ENCODE measurements at places on chromosomes 6 and 20.

- DNase-seq: no peak
- no peak overlapping the region for H3K27ac ChIP-seq
- no peak overlapping the region for H3K4me3 ChIP-seq
- H3K36me3 ChIP-seq: no peaks in the 10 kb centered on the region
- peaks cover 15% of the 10 kb centered on the region for H3K4me1 ChIP-seq
Observed at GRCh38 chr6:137780447-137781034, 86.5 kb upstream of the TNFAIP3 start.

DNA sequence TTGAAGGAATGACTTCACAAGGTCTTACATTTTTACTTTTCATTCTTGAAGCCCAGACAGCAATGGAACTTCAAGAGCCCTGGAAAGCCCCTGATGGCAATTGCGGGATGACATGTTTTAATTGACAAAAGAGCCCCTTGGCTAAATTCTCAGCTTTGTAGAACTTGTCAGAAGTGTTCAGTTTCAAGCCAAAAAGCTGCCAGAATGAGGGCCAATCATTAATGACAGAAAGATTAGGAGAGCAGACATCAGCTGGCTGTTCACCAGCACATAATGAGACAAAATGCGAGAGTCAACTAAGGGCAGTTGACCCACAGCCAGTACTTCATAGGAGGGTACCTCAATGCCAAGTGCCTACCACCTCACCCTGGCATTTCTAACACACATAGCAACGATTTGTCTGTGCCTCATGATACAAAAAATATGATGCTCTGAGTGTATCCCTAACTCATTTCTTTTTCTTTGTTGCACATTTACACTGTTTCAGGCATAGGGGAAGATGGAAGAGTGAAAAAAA, 243.1 kb downstream of the MYLK4 start:
- no peak overlapping the region for H3K4me3 ChIP-seq
- H3K27ac ChIP-seq: no peak overlapping the region
- DNase-seq: no peak
- H3K27me3 ChIP-seq: peaks cover 25% of the 10 kb centered on the region
- peaks cover 8% of the 10 kb centered on the region for H3K4me1 ChIP-seq

DNA sequence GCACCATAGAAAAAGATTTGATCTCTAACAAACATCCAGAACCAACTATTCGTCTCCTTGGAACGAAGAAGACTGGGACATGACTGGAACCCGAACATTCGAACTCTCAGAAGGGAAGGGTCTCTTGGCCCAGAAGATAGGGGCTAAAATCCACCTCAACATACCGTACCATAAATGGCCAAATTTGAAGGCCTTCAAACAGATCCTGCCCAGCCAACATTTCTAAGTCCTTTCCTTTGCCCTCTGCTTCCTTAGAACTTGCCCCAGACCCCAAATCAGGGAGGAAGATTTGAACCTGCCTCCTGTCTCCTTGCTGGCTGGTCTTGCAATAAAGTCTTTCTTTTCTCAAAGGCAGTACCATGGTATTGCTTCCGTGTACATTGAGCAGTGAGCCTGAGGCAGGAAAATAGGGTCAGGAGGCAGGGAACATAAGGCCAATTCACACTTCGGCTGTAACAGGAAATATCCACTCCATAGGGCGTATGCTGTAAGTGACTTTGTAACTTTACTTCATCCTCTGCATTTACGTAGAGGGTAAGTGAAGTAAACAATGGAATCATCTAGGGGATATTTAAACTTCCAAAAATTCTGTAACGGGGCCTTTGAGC, 1.8 kb upstream of the PXDC1 start:
- no peaks in the 10 kb centered on the region for H3K36me3 ChIP-seq
- H3K27me3 ChIP-seq: no peaks in the 10 kb centered on the region
- DNase-seq: no peak
- H3K4me3 ChIP-seq: no peak overlapping the region
- peaks cover 18% of the 10 kb centered on the region for H3K4me1 ChIP-seq

DNA sequence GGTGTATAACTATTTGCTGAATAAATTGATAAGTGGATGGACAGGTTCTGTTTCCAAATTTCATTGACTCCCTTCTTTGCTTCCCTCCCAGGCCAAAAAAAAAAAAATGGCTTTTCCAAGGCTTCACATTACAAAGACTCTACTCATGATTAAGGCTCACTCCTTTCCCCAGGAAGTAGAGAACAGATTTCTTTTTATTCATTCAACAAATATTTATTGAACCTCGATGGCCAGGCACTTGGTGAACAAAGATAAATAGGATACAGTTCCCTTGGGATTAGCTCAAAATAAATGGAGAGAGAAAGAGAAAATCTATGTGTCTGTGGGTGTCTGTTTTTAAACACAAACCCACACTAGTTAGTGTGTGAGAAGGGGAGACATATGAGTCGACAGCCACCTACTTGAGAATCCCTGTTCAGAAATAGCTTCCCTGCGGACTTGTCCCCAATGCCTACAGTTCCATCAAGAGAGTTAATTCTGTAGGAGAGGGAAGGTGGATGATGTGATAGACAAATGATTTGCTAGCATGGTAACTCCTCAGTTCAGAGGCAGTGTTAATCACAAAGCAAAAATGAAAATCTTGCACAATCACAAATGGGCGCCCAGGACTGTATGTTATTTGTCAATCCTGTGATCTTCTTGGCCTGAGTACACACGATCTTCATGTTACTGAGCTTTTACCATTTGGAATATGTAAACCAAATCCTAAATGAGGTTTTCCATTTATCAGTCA, 20.3 kb downstream of the TRAF3IP2 start:
- no peaks in the 10 kb centered on the region for H3K36me3 ChIP-seq
- H3K4me1 ChIP-seq: peaks cover 45% of the 10 kb centered on the region
- H3K27ac ChIP-seq: peak overlapping the region; percentile 59
- DNase-seq: peak; percentile 57
- no peak overlapping the region for H3K4me3 ChIP-seq

DNA sequence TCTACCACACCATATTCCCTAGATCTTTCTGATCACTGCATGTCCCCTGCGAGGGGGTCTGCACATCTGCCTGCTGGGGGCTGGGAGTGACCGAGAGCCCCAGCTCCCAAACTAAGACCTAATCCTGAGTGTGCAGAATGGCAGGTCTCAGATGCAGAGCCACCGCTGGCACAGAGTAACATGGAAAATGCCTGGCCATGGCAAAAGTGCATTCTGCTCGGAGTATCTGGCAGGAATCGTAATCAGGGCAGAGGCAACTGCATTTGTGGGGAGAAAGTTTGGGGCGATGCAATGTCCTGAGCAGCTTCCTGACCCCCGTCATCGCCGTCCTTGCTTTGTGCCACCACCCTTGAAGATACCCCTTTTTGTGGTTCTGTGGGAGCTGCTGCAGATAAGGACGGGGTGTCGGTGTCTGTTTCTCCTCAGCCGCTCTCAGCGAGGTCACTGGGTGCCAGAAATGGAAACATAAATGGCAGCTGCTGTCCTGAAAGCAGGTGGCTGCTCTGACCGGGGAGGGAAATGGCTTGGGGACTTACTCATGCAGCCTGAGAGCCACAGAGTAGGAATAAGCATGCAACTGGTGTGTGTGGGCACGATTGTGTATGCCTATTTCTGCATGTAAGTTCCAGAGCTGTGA, 157.9 kb downstream of the LY86 start:
- no peak overlapping the region for H3K4me3 ChIP-seq
- peaks cover 28% of the 10 kb centered on the region for H3K4me1 ChIP-seq

- H3K4me1 ChIP-seq: peaks cover 17% of the 10 kb centered on the region
- H3K27me3 ChIP-seq: no peaks in the 10 kb centered on the region
- H3K36me3 ChIP-seq: no peaks in the 10 kb centered on the region
- no peak overlapping the region for H3K4me3 ChIP-seq
Observed at GRCh38 chr20:50403565-50404418, 106.4 kb upstream of the PTPN1 start.

GRCh38 chr20:37871751-37872150, 31.2 kb upstream of the VSTM2L start:
- no peaks in the 10 kb centered on the region for H3K4me1 ChIP-seq
- no peak for DNase-seq
- no peaks in the 10 kb centered on the region for H3K27me3 ChIP-seq
- H3K36me3 ChIP-seq: peaks cover 11% of the 10 kb centered on the region

DNA sequence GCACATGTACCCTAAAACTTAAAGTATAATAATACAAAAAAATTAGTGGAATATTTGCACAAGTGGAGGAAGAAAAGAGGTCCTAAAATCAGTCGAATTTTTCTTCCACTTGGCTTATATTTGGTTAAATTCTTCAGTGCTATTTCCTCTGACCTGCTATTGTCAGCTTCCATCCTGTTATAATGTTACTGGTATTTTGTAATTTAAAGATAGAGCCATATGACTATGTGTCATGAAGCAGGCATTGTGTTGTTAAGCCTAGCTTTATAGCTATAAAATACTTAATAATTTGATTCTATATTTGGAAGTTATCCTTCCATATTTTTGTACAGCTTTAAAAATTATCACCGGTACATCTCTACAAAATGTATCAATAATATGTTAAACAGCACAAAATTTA, 455.9 kb upstream of the MARCKS start:
- DNase-seq: no peak
- no peak overlapping the region for H3K4me3 ChIP-seq
- H3K4me1 ChIP-seq: no peaks in the 10 kb centered on the region
- H3K27ac ChIP-seq: no peak overlapping the region
- no peaks in the 10 kb centered on the region for H3K27me3 ChIP-seq

DNA sequence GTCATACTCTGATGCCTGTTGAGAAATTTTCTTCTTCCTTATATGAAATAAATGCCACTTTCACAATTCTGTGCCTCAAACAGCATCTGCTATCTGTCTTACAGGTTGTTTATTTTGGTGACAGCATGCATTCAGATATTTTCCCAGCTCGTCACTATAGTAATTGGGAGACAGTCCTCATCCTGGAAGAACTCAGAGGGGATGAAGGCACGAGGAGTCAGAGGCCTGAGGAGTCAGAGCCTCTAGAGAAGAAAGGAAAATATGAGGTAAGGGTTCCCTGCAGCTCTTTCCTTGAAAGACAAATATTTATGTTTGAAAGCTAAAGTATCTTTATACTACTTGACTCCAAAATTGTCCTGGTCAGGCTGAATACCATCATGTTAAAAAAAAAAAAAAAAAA, 15.8 kb downstream of the TSPYL4 start:
- no peaks in the 10 kb centered on the region for H3K36me3 ChIP-seq
- H3K4me1 ChIP-seq: no peaks in the 10 kb centered on the region
- H3K4me3 ChIP-seq: no peak overlapping the region
- DNase-seq: no peak

GRCh38 chr20:44273231-44274215, 26.4 kb downstream of the GDAP1L1 start:
- no peak overlapping the region for H3K27ac ChIP-seq
- H3K4me3 ChIP-seq: no peak overlapping the region
- no peaks in the 10 kb centered on the region for H3K27me3 ChIP-seq

- peaks cover 37% of the 10 kb centered on the region for H3K4me1 ChIP-seq
- H3K4me3 ChIP-seq: peak overlapping the region; percentile 52
- no peaks in the 10 kb centered on the region for H3K36me3 ChIP-seq
Observed at GRCh38 chr6:119620846-119621555, 271.4 kb upstream of the MAN1A1 start.

GRCh38 chr20:1225783-1226654, at the start of gene RAD21L1:
RAD21L1 (plus strand) TSS chr20:1226044; CDS start chr20:1228454, 2,410 bp downstream.
- DNase-seq: peak; percentile 70
- peak within 1 kb of the TSS; percentile 99 for H3K4me3 ChIP-seq
- no peak within 1 kb of the TSS for H3K27ac ChIP-seq
- no peaks in the 10 kb centered on the region for H3K36me3 ChIP-seq

DNA sequence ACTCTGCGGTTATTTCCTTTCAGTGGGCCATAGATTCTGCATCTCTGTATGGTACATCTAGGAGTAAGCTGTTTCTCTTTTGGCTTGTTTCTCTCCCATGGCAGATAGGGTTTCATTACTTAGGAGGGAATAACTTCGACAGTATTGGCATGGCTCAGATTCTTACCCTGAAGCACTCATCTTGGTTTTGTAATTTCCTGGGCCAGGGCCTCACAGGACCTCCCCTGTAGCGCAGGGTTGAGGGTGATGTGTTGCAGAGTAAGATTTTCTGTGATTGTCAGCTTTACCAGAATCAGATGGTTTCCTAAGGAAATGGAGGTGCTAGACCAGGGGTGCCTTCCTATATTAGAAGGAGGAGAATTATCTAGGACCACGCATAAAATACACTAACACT, 78.3 kb downstream of the STXBP5 start:
- H3K4me1 ChIP-seq: peaks cover 28% of the 10 kb centered on the region
- no peak overlapping the region for H3K4me3 ChIP-seq
- no peaks in the 10 kb centered on the region for H3K27me3 ChIP-seq
- H3K27ac ChIP-seq: 0 out of 2 replicates have a peak overlapping the region, but pooled peaks have one; percentile 6
- peaks cover 9% of the 10 kb centered on the region for H3K36me3 ChIP-seq

DNA sequence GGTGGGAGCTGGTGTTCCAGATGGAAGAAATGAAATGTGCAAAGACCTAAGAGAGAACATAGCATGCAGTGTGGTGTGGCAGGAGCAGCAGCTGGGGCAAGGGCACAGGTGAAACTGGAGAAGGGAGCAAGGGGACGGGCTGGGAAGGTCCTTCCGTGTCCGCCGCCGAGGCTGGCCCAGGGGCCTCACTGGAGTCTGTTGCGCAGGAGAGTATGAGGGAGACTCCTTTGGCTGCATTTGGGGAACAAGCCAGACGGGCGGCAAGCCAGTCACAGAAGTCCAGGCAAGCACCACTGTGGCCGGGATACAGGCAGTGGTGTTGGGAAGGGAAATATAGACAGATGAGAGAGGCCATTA, 77.7 kb downstream of the GJA10 start:
- DNase-seq: no peak
- H3K36me3 ChIP-seq: no peaks in the 10 kb centered on the region
- no peak overlapping the region for H3K4me3 ChIP-seq
- H3K27me3 ChIP-seq: no peaks in the 10 kb centered on the region
- peaks cover 14% of the 10 kb centered on the region for H3K4me1 ChIP-seq
- no peak overlapping the region for H3K27ac ChIP-seq

DNA sequence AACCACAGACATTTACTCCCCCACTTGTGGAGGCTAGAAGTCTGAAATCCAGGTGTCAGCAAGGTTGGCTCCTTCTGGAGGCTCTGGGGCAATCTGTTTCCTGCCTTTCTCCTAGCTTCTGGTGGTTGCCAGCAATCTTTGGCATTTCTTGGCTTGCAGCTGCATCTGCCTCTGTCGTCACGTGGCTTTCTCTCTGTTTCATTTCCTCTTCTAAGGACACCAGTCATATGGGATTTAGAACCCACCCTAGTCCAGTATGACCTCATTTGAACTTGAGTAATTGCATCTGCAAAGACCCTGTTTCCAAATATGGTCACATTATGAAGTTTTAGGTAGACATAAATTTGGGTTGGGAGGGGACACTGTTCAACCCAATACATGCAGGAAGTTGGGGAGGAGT, 56.2 kb upstream of the EPB41L1 start:
- H3K27ac ChIP-seq: no peak overlapping the region
- no peak overlapping the region for H3K4me3 ChIP-seq
- peaks cover 16% of the 10 kb centered on the region for H3K4me1 ChIP-seq
- H3K27me3 ChIP-seq: no peaks in the 10 kb centered on the region
- no peaks in the 10 kb centered on the region for H3K36me3 ChIP-seq

DNA sequence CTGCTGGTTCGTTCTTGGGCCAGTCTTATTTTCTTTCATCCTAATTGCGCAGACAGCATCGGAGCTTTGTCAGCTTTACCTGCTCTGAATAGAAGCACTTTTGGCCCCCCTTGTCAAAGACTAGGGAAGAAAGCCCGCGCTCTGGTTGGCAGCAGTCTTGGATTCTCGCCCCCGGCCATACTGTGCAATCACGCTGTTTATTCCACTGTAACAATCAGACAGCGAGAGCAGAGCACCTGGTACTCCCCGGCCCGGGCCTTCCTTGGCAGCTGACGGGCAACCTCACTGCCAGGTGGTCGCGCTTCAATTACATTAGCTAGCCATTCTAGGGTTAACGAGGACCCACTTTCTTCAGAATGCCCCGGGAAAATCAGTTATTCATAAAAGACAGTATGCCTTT, 72.6 kb downstream of the INSM1 start:
- H3K4me3 ChIP-seq: no peak overlapping the region
- DNase-seq: no peak
- H3K4me1 ChIP-seq: no peaks in the 10 kb centered on the region
- H3K27me3 ChIP-seq: no peaks in the 10 kb centered on the region
- no peak overlapping the region for H3K27ac ChIP-seq

All from PC-3 (cell line).